ENCODE measurements at places on chromosomes 16 and 17. TPM values are rescaled to one million over a fixed set of nuclear protein-coding genes. Genes with fewer than 3 reads are reported as not detected.
A peak's percentile ranks its signal among the peaks of the same experiment; 100 is the strongest.

DNA sequence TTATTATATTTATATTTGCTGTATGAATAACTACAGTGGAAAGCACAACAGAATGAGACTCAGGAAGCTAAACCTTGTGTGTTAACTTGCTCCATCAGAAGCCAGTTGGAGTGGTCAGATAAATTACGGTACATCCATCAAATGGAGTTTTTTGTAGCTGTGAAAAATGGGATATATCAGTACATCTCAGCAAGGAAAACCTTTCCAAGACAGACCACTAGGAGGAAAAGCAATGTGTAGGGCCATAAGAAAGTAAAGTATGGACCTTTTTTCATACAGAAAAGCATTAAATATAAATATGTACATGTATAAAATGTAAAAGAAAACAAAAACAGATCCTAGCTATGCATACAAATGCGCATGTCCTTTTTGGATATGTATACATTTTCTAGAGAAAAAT, 403.8 kb upstream of the CDH11 start:
- no peaks in the 10 kb centered on the region for H3K36me3 ChIP-seq
- H3K4me3 ChIP-seq: no peak overlapping the region
- DNase-seq: no peak

DNA sequence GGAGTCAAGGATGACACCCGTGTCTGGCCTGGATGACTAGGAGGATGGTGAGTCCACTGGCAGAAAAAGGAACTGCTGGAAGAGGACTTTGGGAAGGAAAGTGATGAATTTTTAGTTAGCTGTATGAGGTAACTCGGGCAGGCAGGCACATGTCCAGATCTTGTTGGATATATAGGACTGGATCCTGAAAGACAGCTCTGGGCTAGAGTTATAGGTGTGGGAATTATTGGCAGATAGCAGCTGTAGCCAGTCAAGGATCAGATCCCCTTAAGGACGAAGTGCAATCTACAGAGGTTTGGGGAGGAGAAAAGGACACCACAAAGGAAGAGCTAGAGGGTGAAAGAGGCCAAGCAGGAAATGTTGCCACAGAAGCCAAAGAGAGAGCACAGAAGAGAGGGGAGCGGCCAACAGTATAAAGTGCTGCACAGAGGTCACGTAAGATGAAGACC, 10.1 kb downstream of the CYB5D1 start:
- peaks cover 26% of the 10 kb centered on the region for H3K4me1 ChIP-seq
- no peaks in the 10 kb centered on the region for H3K27me3 ChIP-seq
- peak overlapping the region; percentile 71 for H3K4me3 ChIP-seq
- no peak for DNase-seq
- H3K36me3 ChIP-seq: no peaks in the 10 kb centered on the region

UTS2R gene
- total RNA-seq: not detected

KRTAP1-5 gene
- total RNA-seq: not detected

UBB gene
- total RNA-seq: 1,085 TPM
